Tibial nerve (tissue), 4 donors: ENCODE measurements at places on chromosomes 13 and 19.

GRCh38 chr13:74710006-74710405 is 575.8 kb upstream of the KLF12 start:
- no peak for DNase-seq

DNA sequence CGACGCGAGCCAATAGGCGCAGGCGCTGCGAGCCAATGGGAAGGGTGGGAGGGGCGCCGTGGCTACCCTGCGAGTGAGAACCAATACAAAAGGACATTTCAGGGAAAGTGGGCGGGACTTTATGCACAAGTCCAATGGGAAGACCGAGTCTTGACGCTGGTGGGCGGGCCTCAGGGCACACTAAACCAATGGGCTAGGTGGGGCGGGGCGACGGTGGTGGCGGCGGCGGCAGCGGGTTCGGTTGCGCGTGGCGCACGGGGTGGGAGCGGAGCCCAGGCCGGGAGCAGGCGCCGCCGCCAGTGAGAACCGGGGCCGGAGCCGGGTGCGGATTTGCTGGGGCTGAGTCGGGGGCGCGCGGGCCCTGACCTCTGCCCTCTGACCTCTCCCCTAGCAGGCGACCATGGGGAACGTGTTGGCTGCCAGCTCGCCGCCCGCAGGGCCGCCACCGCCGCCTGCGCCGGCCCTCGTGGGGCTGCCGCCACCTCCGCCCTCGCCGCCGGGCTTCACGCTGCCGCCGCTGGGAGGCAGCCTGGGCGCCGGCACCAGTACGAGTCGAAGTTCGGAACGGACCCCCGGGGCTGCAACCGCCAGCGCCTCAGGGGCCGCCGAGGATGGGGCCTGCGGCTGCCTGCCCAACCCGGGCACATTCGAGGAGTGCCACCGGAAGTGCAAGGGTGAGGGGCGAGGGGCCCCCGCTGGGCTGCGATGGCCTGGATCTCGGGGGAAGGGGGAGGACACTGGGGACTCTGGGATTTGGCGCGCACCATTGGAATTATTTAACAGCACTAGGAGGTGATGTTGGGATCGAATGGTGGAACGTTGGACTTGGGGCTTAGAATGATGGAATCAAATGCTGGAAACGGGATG is at the start of gene TOMM40:
TSS of gene TOMM40 (plus strand) at position 239 of the 867 bp plus-strand sequence. CDS start at position 401, 162 bp downstream.
- no peak for DNase-seq

DNA sequence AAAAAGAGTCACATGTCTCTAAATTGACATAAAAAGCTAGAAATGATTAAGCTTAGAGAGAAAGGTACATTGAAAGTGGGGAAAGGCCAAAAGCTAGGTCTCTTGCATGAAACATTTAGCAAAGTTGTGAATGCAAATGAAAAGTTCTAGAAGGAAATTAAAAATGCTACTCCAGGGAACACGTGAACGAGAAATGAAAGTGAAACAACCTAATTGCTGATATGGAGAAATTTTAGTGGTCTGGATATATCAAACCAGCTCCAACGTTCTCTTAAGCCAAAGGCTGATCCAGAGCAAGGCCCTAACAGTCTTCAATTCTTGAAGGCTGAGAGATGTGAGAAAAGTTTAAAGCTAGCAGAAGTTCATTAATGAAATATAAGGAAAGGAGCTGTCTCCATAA is 419.8 kb downstream of the SLITRK6 start:
- no peak for DNase-seq

DNA sequence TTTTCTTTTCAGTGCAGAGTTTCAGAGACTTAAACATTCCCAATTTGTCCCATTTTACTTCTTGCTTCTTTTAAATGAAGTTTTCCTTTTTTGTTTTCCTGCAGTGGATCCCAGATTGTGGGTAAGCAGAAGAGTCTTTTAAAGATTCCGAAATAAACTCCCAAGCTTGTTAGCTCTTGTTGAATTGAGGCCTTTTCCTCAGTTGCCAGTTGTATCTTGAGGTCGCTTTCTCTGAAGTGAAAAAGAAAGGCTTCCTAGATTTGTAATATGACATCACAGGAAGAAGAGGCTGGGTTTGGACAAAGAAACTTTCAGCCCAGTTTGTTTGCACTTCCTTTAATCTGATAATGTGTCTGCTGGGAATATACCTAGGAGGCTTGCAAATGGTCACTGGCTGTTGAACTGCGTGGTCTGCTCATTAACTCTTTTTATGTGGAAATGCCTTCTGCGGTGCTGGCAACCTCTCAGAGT is at the start of gene LPAR6:
TSS of gene LPAR6 (minus strand) at position 233 of the 471 bp plus-strand sequence. CDS start 690 bp downstream, outside the sequence.
- no peak for DNase-seq

DNA sequence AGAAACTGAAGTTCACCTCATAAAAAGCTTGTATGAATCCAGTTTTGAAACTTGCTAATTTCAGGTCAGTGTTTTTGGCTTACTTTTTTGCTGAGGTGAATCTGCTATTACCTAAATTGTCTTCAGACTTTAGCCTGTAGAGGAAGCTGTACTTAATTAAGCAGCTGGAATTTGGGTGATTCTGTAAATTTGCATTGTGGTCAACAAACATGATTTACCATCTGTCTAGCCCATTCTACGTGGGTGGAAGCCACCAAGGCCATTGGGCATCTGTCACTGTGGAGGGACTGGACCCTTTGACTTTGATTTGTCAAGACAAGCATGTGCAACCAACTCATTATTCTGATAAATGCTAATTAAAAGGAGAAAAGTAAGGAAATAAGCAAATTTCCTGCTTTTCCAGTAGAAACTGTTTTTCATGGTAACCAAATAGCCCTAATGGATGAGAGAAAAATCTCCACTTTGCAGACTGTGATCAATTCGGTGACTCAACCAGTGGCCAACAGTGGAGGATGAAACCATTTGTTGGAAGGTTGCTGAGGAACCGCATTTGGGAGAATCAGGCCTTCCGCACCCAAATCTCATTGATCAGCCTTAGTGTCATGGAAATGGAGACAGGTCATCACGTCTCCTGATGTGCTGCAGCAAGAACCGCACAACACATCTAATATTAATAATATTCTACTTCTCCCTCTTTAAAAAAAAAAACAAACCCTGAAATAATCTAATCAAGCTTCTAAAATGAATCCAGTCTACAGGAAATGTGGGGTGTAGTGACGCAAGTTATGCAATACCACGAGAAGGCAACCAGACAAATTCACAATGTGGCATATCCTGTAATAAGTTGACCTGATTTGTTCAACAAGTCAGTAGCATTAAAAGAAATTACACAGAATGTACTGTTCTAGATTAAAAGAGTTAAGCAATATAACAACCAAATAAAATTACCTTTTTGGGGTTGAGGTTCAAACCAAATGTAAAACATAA is 54.3 kb downstream of the GARRE1 start:
- no peak for DNase-seq

DNA sequence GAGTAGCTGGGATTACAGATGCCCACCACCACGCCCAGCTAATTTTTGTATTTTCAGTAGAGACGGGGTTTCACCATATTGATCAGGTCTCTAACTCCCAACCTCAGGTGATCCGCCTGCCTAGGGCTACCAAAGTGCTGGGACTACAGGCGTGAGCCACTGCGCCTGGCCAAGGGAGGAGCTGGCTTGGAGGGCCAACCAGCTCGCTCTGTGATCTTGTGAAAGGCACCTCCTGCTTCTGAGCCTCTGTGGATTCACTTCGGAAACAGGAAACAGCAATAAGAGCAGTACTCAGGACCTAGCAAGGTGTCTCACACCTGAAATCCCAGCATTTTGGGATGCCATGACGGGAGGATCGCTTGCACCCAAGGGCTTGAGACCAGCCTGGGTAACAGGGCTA is 2.0 kb upstream of the ELL start:
- DNase-seq = no peak

DNA sequence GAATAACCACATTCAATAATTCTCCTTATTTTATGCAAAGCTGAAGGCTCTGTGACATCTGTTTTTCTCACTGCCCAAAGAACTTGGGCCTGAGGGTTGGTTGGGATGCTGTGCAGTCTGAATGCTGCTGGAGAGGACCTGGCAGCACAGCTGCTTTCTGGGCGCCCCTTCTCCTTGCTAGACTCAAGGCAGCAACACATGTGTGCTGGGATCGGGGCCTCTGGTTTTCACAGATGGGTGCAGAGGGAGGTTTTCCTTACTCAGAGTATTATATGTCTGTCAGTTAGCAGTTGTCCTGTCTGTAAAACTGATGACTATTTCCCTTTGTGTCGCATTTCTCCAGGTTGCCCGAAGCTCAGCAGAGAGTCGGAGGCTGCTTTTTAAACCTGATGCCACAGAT is 53.2 kb upstream of the TEX29 start:
- DNase-seq = no peak

- DNase-seq = peak; percentile 67
These were observed at the start of the genes MAN2B1 and WDR83 for GRCh38 chr19:12666265-12667048. Gene MAN2B1, minus strand, starts transcription at chr19:12666742. Its CDS starts 41 bp downstream, at chr19:12666701. Gene WDR83, plus strand, starts transcription at chr19:12666807. Its CDS starts 2,984 bp downstream, at chr19:12669791.

GRCh38 chr13:92038905-92039304 is 640.5 kb downstream of the GPC5 start:
- no peak for DNase-seq

GRCh38 chr19:480016-480855 is 16.1 kb upstream of the MADCAM1 start:
- peak; percentile 86 for DNase-seq

- no peak for DNase-seq
These were observed 486 bp upstream of the SPINT2 start for GRCh38 chr19:38263689-38264485.

- no peak for DNase-seq
These were observed 19.6 kb downstream of the MPND start for GRCh38 chr19:4362831-4363545.

- no peak for DNase-seq
These were observed 435 bp downstream of the KLK11 start for GRCh38 chr19:51025809-51026553.

- no peak for DNase-seq
These were observed 32.2 kb downstream of the SLAIN1 start for GRCh38 chr13:77729502-77730221.

GRCh38 chr19:45569619-45570421 is 14.8 kb downstream of the OPA3 start:
- no peak for DNase-seq

DNA sequence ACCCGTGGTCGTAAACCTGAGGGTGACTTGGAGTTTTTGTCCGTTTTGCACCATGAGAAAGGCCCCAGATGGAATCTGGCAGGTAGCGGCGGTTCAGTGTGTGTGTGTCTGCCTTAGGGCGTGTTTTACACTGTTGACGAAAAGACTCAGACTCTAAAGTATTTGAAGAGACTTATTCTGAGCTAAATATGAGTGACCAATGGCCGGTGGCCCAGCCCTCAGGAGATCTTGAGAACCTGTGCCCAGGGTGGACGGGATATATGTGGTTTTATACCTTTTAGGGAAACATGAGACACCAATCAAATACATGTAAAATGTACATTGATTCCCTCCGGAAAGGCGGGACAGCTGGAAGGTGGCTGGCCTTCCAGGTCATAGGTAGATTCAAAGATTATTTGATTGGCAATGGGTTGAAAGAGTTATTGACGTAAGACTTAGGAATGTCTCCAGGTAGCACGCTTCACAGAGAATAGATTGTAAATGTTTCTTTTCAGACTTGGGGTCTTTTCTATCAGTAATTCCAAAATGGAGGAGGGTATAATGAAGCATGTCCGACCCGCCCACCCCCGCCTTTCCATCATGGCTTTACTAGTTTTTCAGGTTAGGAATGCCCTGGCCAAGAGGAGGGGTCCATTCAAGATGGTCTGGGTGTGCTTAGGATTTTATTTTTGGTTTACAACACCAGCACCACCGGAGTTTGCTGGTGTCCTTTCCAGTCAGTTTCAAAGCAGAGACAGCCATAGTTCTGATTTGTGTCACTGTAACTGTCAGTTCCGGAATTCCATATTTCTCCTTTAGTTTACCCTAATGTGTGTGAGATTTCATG is 1.0 kb upstream of the ZNF529 start:
- DNase-seq = no peak

DNA sequence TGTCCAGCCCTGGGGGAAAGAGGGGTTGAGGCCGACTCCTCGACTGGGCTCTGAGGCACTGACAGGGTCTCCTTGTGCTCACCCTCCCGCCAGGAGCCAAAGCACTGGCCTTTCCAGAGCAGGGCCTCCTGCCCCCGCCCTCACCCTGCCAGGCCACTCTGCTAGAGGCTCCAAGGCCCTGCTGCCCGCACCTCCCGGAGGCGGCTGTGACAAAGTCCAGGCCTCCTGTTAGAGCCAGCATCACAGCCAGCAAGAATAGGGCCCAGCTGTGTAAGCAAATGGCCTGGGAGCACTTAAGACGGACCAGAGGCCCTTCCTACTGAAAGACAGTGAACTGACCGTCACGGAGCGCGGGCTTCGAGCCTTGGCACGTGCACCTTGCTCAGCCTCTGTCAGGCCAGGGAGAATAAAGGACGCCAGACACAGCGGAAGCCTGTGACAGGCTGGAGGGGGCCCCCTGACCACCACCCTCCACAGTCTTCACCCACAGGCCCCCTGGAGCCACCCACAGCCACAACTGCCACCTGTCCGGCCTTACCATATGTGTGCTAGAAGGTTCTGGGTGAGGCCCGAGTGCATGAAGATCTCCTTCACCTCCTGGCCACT is 50.9 kb downstream of the EPS15L1 start:
- no peak for DNase-seq

DNA sequence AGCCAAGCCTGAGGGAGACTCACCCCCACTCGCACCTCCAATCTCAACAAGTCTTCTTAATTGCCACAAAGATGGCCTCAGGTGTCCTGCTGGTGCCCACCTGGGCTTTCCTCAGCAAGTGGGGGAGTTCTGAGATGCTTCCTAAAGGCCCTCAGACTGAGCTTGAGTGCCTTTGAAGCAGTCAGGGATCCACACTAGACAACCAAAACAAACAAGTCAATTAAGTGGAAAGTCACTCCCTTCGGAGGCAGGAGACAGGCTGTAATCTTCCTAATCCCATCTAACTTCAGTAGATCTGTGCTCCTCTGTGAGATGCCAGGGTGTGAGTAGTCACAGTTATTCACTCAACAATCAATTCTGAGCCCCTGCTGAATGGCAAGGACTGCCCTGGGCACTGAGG is 68.3 kb upstream of the SERP2 start:
- no peak for DNase-seq

DNA sequence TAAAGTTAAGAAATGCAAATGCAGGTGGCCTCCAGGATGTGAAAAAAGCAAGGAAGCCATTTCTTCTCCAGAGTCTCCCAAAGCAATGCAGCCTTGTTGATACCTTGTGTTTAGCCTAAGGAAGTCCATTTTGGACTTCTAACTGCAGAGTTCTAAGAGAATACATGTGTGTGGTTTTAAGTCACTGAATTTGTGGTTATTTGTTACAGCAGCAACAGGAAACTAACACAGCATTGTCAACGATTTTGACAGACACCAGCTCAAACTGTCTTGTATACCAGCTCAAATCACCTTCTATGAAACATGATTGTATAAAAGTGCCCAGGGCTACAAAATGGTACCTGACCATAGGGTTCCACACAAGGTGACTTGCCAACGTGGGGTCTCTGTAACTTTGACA is 151.4 kb downstream of the NALCN start:
- no peak for DNase-seq

DNA sequence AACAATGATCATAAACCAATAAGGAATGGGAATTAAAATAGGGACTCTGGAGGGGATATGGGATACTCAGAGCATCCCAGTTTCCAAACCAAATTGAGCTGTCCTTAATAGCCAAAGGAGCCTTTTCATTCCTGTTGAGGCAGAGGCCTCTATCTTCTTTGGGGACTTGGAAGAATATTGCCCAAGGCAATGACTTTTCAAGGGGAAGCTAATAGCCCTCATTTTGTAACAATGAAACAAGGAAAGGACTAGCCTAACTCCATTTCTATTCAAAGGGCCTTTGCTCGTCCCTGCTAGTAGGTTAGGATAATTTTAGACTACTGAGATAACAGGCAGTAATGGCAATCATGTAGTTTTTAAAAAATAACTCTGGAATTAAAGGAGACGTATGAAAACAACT is 789.8 kb upstream of the SLITRK5 start:
- no peak for DNase-seq
